ENCODE measurements at places on chromosomes 7 and 10.

DNA sequence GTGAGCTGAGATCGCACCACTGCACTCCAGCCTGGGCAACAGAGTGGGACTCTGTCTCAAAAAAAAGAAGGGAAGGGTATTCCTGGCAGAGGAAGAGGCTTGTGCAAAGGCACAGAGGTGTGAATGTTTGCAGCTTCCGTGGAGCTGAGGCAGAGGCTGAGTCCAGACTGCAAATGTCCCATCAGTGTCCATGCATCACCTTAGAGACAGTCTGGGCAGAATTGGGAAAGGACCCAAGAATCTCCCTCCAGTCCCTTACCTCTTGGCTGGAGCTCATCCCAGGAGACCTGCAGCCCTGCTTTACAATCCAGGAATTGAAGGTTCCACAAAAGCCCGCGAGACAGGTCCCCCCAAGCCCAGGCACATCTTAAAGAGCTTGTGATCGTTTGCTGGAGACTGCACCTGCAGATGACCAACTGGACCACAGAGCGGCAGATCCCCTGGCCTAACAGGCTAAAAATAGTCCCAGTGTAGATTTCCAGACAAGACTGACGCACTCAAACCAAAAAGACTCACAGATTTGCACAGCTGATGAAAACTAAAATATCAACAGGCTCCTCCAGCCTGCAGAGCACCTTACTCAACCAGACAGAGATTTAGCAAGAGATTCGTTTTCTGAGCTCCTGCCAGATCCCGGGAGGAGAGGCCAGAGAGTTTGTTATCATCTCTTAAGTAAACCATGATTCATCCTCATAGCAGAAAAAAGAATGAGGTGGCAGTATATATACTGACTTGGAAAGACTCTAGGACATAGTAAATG is 22.9 kb upstream of the NANOS1 start:
- peak; percentile 16 for DNase-seq

DNA sequence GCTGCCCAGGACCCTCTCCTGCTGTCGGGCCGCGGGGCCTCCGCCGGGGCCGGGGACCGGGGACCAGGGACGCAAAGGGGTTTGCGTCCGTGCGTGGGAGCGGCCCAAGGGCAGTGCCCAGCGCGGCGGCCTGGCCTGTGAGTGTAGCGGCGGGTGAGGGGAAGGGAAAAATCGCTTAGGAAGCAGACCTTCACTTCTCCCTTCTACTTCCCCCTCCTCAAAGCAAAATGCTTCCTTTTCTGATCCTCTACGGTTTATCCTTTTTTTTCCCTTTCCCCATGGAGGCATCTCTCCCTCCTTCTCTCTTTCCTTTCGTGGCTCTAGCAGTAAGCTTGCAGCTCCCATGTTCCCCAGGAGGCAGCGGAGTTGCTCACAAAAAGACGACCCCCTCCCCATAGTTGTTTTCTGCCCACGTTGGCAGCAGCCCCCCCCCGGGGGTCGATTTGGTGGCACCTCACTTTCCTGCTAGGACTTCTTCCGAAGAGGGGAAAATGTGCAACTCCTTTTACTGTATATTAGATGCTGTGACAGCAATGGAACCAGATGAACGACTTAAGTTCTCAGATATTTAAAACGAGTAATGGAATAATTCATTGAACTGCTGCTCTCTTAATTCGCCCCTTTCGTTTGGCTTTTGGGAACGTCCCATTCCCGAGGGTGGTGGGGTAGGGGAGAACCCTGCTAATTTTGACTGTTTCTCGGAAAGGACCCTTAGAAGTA is 724 bp downstream of the CAPZA2 start:
- DNase-seq, result no peak

- no peak for DNase-seq
Measured at GRCh38 chr7:101819183-101819582, 1.8 kb downstream of the CUX1 start.

GRCh38 chr10:95663496-95663895 is 7.0 kb upstream of the ALDH18A1 start:
- DNase-seq, result no peak

- no peak for DNase-seq
Measured at GRCh38 chr10:124860426-124860825, 58.8 kb downstream of the ABRAXAS2 start.

GRCh38 chr7:159227433-159227832 is 82.8 kb upstream of the VIPR2 start:
- no peak for DNase-seq

DNA sequence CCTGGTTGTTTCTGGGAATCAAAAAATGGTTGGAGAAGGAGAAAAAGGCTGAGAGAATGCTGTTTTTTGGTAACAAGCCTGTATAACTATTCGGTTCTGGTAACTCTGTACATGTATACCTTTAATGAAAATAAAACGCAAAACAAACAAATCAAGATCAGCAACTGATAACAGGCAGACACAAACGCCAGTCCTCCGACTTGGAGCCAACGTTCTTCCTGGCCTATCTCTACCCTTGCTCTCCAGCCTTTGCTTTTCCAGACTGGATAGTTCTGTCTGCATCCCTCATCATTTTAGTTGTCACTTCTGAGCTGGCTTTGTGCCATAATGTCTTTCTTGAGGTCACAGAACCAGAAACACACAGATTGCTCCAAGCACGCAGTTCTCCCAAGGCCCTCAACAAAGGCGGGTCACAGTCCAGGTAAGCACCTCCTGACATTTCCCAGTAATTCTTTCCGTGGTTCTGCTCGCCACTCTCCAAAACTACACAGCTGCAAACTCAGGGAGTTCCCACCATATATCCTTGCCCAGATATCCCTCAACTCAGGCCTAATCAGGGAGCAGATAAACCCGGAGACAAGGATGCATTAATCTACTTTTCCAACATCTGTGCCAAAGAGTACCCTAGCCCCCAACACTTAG is 20.2 kb downstream of the HIP1 start:
- DNase-seq, result no peak

DNA sequence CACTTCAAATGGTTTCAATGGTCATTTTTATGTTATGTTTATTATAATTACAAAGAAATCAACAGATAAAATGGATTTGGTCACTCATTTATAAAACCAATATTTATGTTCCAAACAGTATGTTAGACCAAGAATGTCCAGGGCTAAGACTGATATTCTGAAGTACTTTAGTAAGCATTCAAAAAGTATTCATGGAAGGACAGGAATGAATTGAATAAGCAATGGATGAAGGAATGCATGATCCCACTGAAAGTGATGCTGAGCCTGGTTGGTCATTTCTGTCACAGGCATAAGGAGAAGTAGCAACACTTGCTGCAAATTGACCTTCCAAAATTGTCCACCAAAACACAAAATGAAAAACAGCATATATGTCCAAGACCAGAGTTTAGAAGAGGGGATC is 189.0 kb upstream of the CELF2 start:
- DNase-seq, result no peak

GRCh38 chr10:29253690-29254029 is 35.2 kb upstream of the LYZL1 start:
- DNase-seq, result no peak

GRCh38 chr7:12686234-12686890 is 1.1 kb upstream of the ARL4A start:
- DNase-seq, result peak; percentile 77

DNA sequence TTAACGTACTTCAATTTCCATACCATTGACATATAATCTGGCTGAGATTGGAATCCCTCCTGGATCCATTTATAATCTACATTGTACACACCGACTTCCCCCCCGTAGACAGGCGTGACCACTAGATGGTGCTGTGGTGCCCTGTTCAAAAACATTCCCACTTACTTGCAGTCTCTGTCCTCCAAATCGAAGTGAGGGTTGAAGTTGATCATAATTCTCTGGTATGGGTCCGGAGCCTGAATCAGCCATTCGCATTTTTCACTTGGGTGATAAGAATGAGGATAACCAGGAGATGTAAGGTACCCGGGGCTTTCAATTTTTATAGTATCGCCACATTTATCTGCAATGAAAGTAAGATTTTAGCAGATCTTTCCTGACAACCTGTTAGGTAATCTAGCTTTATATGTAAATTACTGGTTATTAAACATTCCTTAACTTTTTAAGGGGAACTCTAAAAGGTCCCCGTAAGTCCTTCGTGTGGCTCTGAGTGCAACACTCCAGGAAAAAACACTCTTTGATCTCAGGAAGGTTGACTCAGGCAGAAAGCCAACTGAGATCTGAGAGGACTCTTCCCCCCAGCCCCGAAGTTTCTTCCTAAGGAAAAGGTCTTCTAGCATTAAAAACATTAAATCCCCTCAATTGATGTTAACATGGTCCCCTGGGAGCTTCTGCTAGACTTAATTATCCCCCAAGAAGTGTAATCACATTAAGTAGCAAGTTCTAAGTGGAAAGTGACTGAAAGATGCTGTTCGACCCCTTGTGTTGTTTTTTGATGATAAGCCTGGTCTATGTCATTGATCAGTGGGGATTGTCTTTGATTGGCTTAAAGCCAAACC is 3.7 kb downstream of the NRP1 start:
- DNase-seq, result no peak

DNA sequence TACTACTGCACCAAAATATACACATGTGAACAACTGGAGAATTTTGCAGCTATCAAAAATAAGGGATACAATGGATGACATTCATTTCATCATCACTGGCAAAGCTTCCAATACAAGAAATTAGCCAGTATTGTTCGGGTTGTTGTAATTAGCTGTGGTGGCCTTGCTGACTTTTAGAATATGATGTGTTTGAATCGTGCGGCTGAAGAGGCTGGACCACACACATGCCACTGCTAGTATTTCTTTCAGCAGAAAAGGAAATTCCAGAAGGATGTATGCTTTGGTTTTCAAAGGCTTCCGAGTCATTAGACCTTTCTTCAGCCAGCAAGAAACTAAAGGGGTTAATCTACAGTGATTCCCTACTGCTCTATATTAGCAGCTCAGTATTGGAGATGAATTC is 16.6 kb downstream of the RPP38 start:
- DNase-seq, result no peak

GRCh38 chr7:85006754-85007153 is 180.1 kb downstream of the SEMA3D start:
- DNase-seq, result no peak

- DNase-seq, result no peak
Measured at GRCh38 chr10:24331457-24331856, 122.5 kb downstream of the KIAA1217 start.

All from NCI-H446 treated with DMSO at 0.1 percent for 48 hours (cell line).